ENCODE measurements at places on chromosomes 1 and 21.

- no peak for DNase-seq
These were observed 35.0 kb upstream of the TDRD10 start for GRCh38 chr1:154466921-154467417.

DNA sequence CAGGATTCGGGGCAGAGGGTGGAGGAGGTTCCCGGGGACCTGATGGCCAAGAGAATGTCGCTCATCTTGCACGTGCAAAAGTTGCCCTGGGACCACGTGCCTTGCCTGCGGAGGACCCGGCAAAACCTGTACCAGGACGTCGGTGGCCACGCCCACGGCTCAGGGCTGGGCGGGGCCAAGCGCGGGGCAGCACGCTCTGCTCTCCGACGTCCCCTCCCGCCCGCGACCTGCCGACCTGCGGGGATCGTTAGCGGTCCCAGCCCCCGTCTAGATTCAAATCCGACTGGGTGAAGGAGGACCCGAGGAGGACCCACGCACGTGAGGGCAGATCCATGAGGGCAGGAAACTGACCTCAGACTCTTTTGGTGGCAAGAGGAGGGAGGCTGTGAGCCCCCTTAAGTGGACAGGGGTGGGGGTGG lies at the start of gene C1orf167:
TSS of gene C1orf167 (plus strand) at position 206 of the 419 bp plus-strand sequence. CDS start 2,208 bp downstream, outside the sequence.
- DNase-seq = no peak

DNA sequence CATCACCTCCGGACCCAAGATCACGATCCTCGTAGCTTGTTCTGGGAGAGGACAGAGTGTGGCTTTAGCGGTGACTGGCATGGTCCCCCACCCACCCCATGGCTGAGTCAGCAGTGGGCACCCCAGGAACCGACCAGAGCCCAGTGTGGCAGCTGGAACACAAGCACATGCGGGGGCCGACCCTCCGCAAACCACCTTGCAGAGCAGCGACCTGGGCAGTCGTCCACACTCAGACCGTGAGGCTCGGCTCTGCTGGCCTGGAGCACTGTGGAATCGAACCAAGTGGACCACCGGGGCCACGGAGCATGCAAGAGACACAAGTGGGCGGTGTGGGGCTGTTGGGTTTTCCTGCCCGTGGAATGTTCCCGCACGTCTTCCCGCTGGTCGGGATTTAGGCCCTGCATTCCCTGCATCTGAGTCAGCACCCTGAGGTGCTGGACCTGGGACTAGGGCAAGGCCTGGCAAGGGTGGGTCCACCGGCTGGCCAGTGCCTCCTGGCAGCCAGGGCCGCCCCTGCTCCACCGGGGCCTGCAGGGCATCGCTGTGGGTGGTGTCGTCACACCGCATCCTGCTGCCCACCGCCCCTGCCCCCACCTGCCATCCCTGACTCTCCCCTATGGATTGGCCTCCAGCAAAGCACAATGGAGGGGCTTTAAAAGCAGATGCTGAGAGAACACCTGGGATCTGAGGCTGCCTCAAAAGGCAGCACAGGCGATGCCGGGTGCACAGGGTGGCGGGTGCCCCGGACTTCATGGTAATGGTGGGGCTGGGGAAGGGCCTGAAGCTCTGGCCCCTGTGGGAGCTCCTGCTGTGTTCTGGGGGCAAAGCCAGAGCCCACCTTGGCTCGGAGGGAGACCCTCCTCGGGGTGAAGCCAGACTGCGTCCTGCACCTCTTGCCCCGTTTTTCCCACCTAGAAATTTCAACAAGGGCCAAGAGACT lies 18.5 kb downstream of the MORN1 start:
- no peak for DNase-seq

DNA sequence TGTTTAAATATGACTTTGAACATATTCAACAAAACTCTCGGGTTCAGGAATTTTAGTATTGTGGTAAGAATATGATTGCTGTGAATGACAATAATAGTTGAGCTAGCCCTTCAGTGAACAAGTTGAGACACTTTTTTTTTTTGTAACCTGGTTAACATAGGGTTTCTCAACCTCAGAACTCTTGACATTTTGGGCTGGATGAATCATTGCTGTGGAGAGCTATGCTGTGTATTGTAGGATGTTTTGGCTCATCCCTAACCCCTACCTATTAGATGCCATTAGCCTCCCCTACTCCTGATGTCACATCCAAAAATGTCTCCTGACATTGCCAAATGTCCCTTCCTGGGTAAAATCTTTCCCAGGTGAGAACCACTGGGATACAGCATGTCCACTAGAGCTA lies 113.7 kb downstream of the RUNX1 start:
- no peak for DNase-seq

GRCh38 chr1:179353546-179353945 lies 12.2 kb upstream of the AXDND1 start:
- DNase-seq = no peak

- DNase-seq = no peak
These were observed 149.1 kb upstream of the USP24 start for GRCh38 chr1:55364216-55364615.

GRCh38 chr1:90763506-90763905 lies 46.4 kb upstream of the BARHL2 start:
- DNase-seq = no peak

GRCh38 chr1:222754366-222755139 lies 17.6 kb downstream of the FAM177B start:
- DNase-seq = no peak

DNA sequence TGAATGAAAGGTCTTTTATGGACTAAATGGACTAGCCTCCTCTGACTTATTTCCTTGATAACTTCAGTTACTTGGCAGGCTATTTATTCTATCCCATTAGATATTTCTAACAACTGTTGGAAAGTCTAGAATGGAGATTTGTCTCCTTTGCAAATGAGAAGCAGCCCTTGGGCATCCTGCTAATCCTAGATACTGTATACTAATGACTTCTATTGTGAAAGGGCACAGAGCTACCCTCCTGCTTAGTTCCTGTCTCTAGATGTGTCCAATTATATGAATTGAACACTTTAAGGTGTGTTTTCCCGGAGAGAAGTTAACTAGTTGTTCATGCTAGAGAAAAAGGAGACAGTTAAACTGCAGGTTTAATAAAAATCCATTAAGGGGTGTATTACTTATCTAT lies 10.2 kb upstream of the NCMAP start:
- DNase-seq = no peak

DNA sequence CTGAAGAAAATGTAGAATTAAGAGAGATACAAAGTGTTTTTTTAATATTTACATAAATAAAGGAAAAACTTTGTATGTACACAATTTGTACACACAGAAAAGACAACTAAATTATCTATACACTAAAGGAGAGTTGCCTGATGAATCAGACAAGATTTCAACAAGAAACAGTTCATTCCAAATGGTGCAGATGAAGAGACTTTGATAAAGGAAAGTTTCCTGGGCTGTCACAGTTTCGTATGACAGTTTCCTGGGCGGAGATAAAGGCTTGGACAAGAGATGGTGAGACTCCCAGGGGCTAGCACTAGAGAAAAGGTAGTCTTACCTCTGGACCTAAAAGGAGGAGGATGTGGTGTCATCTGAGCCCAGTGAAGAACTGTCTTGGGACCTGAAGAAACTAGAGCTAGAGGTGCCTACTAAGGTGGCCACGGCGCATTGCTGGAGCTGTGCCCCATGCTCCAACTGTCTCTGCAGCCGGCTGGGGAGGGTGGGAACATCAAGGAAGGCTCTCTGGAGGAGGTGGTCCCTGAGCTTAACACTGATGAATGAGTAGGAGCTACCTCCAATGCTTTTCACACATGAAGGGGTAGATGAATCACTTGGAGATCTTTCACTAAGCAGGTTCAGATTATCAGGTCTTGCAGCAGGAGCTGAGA lies 32.2 kb downstream of the ETS2 start:
- no peak for DNase-seq

DNA sequence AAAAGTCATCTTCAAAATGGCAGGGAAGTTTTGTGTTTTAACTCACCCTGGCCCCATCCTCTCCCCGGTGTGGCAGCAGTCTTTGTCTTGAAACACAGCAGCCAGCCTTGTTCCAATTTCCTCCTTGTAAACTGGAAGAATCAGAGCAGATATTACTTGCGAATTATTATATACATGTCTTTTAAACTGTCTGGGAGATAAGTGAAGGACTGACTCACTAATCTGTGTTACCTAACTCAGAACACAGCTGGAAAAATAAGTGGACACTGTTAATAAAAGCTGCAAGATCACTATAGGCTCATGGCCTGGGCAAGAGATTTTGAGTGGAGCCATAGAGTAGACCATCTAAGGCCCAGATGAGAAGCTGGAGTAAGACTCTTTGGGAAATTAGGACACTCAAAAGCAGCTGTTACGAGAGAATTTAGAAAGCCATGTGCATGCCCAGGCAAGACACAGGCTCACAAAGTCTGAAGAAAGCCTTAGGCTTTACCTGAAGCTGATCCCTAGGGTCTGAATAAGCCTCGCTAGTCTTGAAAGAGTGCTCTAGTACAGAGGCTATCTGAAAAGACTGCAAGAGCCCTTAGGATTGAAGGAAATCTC lies 233.0 kb upstream of the RAB4A start:
- no peak for DNase-seq

DNA sequence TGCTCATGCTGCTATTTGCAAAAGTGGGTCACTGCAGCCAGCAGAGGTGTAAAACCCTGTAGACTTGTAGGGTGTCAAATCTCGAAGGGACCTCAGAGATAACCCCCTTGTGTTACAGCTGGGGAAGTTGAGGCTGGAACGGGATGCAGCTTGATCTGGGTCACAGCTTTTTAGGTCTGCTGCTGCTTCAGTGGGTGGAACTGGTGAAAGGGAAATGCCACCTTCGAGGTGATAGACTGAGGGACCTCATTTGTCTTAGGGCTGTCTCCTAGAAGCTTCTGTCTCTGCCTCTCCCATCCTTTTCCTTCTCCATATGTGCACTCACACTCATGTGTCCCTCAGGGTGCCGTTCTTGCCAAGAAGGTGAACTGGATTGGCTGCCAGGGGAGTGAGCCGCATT lies 35.4 kb downstream of the QSOX1 start:
- no peak for DNase-seq

DNA sequence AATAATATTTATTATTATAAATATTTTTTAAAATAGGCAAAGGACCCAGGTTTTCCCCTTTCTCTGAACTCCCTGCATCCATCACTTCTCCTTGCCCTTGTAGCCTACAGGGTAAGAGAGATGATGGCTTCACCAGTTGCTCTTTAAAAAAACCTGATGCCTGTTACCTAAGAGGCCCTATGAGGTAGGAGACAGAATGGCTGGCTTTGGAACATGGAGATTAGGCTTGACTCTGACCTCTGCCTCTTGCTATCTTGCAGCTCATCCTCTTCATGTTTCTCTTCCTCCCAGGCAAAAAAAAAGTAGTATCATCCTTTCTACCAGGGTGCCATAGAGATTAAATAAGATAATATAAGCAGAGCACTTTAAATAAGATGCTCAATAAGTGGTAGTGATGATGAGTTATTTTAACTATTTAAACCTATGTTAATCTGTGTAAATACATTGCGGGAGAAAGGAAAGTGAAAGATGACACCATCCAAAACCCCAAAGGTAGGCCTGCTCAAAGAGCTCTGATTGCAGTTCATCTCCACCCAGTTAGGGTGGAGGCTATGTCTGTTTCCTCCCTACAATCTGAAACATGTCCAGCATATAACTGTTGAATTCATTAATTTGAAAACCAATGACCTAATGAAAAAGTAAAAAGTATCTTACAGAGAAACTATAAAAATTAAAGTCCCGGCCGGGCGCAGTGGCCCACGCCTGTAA lies 51.8 kb downstream of the RGS2 start:
- DNase-seq = no peak

DNA sequence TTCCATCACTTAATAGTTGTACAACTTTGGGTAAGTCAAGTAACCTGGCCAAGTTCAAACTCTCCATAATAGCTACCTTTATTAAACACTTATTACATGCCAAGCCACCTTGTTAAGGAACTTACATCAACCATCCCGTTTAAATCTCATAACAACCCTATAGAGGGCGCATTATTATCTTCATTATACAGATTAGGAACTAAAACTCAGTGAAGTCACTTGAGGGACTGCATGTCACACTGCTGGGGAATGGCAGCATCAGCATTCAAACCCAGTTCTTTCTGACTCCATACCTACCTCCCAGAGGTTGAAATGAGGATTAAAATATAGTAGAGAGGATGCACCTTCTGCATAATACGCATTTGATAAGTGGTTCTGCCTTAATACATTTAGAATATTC lies 47.1 kb upstream of the PLA2G2C start:
- DNase-seq = no peak

DNA sequence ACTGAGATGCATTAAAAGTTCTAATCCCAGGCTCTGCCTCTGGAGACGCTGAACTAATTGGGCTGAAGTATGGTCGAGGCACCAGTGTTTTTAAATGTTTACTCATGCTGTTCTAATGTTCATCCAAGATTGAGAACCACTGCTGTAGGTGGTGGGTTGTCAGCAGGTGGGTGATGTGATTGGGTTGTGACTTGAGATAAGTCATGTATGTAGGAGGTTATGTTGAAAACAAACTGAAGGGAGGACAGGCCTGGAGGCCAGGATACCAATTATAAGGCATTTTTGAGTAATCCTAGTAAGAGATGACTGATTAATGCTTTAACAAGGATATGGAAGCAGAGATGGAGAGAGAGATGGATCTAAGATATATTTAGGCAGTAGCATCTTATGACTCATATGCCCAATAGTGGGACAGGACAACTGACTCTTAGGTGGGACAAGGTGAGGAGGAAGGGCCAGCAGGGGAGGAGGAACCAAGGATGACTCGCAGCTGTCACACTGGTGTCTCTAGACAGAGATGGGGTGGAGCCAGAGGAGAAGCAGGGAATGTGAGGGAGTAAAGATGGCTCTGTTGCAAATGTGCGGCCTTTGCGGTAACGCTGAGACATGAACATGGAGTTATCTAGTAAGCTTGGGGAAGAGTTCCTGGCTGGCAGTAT lies 29.3 kb downstream of the RAB4A start:
- DNase-seq = no peak

- no peak for DNase-seq
These were observed 1.6 kb downstream of the SOX13 start for GRCh38 chr1:204074274-204075138.

DNA sequence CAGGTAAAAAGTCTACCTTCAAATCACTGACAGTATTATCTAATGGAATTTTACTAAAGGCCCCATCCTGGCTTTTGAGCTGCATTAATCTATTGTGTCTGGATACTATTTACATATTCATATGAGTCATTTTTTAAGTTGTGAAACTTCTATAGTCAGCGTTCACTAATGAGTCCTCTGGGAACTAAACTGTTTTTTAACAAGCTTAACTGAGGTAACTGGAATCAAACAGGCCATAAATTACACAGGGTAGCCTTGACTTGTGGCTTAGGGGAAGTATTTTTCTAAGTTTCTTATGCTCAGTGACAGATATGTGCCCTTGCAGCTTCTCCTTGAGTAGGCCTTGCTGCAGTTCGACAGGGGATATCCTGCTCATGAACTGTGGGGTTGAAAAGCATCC lies 68.8 kb downstream of the JMJD4 start:
- no peak for DNase-seq

DNA sequence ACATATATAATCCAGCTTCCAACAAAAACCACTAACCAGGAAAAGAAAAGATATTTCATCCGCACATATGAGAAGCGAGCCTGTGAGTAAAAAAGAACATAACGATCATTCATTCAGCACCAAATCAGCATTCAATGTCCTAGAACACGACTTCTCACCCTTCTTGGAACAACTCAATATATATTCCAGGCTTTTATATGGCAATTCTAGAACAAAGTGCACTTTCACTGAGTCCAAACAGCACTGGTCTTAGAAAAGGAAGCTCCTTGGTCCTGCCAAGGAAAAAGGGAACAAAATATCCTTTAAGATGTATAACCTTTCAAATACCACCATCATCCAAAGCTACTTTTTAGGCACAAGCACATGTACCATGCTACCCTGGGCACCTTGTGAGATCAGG lies 44.5 kb downstream of the RPL5 start:
- no peak for DNase-seq

Measured in HL-60 (cell line).